ENCODE measurements at places on chromosomes 1 and 21. TPM values are rescaled to one million over a fixed set of nuclear protein-coding genes. Genes with fewer than 3 reads are reported as not detected.

Gene TDRD10
- not detected for polyA plus RNA-seq

- no peaks in the 10 kb centered on the region for H3K27me3 ChIP-seq
- DNase-seq = no peak
- H3K36me3 ChIP-seq = peaks cover 89% of the 10 kb centered on the region
- H3K4me1 ChIP-seq = peaks cover 2% of the 10 kb centered on the region
Observed at GRCh38 chr1:207328908-207329440, 7.5 kb downstream of the CD55 start.

DNA sequence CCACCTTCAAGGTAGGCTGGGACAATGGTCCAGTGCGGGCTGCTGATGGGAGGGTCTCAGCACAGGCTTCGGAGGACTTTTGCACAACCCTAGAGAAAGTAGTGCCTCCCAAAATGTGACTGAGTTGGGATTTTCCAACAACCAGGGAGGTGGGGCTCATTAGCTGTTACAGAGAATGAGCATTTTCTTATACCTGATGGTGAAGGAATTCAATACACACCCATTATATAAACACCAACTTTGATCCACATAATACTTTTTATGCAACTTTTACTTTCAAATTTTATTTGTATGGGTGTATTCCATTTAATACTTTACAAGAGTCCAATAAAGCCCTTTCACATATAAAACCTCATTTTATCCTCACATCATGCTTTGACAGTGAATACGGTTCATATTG lies 31.3 kb upstream of the RNF186 start:
- no peaks in the 10 kb centered on the region for H3K4me1 ChIP-seq
- H3K4me3 ChIP-seq = no peak overlapping the region
- no peaks in the 10 kb centered on the region for H3K36me3 ChIP-seq
- H3K27me3 ChIP-seq = peaks cover 5% of the 10 kb centered on the region
- no peak for DNase-seq

Gene LRRC39
- polyA plus RNA-seq = not detected

Gene RNU1-4
- 23.7 TPM for polyA plus RNA-seq

DNA sequence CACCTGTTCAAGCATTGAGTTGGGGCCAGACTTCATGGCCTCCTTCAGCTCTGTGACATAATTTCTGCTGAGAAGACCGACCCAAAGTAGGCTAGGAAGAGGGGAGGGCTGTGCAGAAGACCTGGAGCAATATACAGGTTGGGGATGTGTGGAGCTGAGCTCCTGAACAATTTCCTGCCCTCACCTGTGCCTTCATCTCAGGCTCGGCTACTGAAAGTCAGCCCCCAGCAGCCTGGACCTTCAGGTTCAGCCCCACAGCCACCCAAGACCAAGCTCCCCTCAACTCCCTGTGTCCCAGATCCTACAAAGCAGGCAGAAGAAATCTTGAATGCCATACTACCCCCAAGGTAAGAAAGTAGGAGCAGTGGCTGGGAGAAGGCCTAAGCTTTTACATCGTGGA lies 662 bp downstream of the DNALI1 start:
- H3K4me3 ChIP-seq = no peak overlapping the region
- DNase-seq = no peak
- peaks cover 13% of the 10 kb centered on the region for H3K4me1 ChIP-seq
- no peaks in the 10 kb centered on the region for H3K27me3 ChIP-seq
- no peaks in the 10 kb centered on the region for H3K36me3 ChIP-seq

- no peak overlapping the region for H3K27ac ChIP-seq
- peaks cover 8% of the 10 kb centered on the region for H3K4me1 ChIP-seq
- H3K4me3 ChIP-seq = peak overlapping the region; percentile 26
- DNase-seq = peak; percentile 81
- H3K27me3 ChIP-seq = no peaks in the 10 kb centered on the region
- no peaks in the 10 kb centered on the region for H3K36me3 ChIP-seq
Observed at GRCh38 chr21:42337830-42338728, 12.7 kb downstream of the TFF2 start.

DNA sequence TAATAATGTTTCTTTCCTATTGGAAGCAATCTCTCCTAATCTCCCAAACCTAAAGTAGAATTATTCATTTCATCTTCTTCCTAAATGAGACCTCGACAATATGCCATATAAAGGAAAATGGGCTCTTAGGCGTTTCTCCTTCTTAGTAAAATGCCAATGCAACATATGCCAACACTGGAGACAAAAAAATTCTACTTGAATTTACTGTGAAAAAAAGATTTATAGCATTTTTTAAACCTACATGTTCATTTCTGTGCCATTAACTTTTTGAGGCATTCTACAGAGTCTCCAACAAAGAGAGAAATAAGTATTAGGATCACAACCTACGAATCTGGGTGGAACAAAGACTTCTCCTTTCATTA lies 1.3 kb downstream of the WDR47 start:
- H3K27me3 ChIP-seq = no peaks in the 10 kb centered on the region
- no peak for DNase-seq
- peaks cover 14% of the 10 kb centered on the region for H3K4me1 ChIP-seq
- peak overlapping the region; percentile 63 for H3K4me3 ChIP-seq

- DNase-seq = no peak
- H3K4me3 ChIP-seq = peak overlapping the region; percentile 71
- peaks cover 23% of the 10 kb centered on the region for H3K4me1 ChIP-seq
- no peak overlapping the region for H3K27ac ChIP-seq
- H3K36me3 ChIP-seq = peaks cover 8% of the 10 kb centered on the region
- H3K27me3 ChIP-seq = no peaks in the 10 kb centered on the region
Observed at GRCh38 chr1:92877792-92878191, 46.0 kb downstream of the RPL5 start.

- H3K4me3 ChIP-seq = no peak overlapping the region
- H3K36me3 ChIP-seq = peaks cover 3% of the 10 kb centered on the region
- no peak for DNase-seq
- no peaks in the 10 kb centered on the region for H3K27me3 ChIP-seq
- no peak overlapping the region for H3K27ac ChIP-seq
Observed at GRCh38 chr1:246677842-246678241, 46.4 kb upstream of the SCCPDH start.

GRCh38 chr1:234841710-234842231 lies 231.8 kb upstream of the IRF2BP2 start:
- DNase-seq = no peak
- no peaks in the 10 kb centered on the region for H3K36me3 ChIP-seq
- H3K27me3 ChIP-seq = no peaks in the 10 kb centered on the region
- no peak overlapping the region for H3K27ac ChIP-seq

DNA sequence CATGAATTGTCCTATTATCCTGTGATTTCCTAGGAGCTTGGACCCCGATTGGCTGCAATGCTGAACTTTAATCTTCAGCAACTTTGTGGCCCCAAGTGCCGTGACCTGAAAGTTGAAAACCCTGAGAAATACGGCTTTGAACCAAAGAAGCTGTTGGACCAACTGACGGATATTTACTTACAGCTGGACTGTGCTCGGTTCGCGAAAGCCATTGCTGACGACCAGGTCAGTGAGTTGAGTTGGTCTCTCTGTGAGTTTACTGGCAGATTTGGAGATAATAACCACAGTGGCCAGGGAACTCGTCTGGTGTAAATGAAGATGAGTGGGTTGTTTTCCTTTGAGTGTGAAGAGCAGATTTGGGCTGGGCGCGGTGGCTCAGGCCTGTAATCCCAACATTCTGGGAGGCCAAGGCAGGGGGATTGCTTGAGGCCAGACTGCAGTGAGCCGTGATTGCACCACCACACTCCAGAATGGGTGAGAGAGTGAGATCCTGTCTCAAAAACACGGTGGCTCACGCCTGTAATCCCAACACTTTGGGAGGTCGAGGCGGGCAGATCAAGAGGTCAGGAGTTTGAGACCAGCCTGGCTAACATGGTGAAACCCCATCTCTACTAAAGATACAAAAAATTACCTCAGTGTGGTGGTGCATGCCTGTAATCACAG lies 39.1 kb upstream of the KIF1B start:
- H3K36me3 ChIP-seq = peaks cover 47% of the 10 kb centered on the region
- H3K4me1 ChIP-seq = peaks cover 15% of the 10 kb centered on the region
- no peak overlapping the region for H3K4me3 ChIP-seq
- H3K27ac ChIP-seq = no peak overlapping the region
- no peaks in the 10 kb centered on the region for H3K27me3 ChIP-seq

DNA sequence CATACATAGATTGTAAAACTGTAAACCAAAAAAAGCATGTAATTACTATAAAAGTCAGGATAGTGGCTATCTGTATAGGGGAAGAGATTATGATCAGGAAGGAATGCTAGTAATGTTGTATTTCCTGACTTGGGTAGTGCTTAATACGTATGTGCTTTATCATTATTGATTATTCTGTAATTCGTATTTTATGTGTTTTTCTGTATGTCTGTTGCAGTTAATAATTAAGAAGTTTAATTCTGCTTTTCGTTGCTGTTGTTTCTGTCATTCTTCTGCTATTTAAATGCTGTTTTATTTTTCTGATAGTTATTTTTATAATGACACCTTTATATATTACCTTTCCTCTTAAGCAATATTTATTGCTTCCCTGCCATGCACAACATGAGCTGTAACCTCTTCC lies 29.3 kb upstream of the TRIM33 start:
- DNase-seq = no peak
- H3K36me3 ChIP-seq = no peaks in the 10 kb centered on the region
- H3K27me3 ChIP-seq = no peaks in the 10 kb centered on the region
- no peak overlapping the region for H3K4me3 ChIP-seq
- H3K4me1 ChIP-seq = no peaks in the 10 kb centered on the region

Gene RPTN
- polyA plus RNA-seq = not detected

DNA sequence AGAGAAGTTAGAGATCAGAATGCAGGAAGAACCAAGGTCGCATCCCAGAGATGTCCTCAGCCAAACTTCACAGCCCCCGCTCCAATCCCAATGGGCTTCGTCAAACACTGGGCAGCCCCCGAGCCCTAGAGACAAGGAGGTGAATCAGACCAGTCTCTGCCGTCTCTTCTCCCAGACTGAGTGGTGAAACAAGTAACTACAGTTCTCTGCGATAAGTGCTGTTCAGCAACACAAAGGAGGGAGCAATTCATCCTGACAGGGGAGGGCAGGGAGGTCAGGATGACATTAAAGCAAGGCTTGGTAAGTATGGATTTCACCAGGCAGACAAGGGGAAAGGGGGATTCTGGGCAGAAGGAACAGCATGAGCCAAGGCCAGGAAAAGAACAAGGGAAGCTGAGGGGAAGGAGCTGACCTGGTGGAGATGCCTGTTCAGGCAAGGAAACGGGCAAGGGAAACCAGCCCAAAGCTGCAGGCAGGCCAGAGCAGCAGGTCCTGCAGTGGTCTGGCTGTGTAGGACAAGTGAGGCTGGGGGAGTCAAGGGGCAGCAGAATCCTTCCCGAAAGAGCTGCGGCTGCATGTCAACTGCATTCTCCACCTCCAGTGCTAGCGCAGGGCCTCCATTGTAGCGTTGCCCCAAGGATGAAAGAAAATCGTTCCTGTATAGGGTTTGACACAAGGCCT lies 13.6 kb upstream of the ERI3 start:
- no peaks in the 10 kb centered on the region for H3K27me3 ChIP-seq
- no peak overlapping the region for H3K4me3 ChIP-seq
- no peaks in the 10 kb centered on the region for H3K36me3 ChIP-seq
- H3K27ac ChIP-seq = no peak overlapping the region
- DNase-seq = no peak

Gene DCDC2B
- not detected for polyA plus RNA-seq

Gene TP73
- not detected for polyA plus RNA-seq

GRCh38 chr1:226027538-226028217 lies 28.5 kb upstream of the SDE2 start:
- no peaks in the 10 kb centered on the region for H3K4me1 ChIP-seq
- no peak overlapping the region for H3K27ac ChIP-seq
- no peak for DNase-seq
- H3K36me3 ChIP-seq = no peaks in the 10 kb centered on the region
- H3K27me3 ChIP-seq = no peaks in the 10 kb centered on the region

DNA sequence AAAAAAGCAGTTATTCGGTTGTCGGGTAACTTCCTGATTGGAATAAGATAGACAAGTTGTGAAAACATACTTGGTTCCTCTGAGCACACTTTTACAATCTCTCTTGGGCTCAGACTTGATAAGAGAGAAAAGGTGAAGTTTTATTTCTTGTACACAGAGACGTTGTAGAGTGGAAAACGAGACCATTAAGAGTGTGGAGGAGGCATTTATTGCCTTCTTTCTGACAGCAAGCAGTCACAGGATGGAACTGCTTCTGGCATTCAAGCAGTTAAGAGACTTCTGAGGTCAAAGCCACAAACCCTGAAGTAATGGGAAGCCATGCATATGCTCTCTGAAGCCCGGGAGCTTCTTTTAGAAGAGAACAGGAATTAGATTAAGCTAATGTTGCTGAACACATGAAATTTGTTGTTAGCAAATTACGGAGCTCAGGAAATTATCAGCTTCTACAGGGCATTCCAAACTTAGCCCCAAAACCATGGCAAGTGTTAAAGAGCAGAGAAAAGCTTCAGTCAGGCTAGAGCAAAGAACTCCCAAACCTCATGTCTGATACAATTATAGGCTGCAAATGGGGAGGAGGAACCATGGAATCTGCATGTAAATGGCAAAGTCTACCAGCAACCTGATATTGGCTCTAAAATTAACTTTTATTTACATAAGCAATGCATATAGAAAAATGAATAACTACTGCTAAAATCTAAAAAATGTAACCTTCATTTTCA lies 26.0 kb downstream of the S1PR1 start:
- DNase-seq = peak; percentile 58
- H3K36me3 ChIP-seq = no peaks in the 10 kb centered on the region

Gene PTPRC
- polyA plus RNA-seq = 1,070 TPM

DNA sequence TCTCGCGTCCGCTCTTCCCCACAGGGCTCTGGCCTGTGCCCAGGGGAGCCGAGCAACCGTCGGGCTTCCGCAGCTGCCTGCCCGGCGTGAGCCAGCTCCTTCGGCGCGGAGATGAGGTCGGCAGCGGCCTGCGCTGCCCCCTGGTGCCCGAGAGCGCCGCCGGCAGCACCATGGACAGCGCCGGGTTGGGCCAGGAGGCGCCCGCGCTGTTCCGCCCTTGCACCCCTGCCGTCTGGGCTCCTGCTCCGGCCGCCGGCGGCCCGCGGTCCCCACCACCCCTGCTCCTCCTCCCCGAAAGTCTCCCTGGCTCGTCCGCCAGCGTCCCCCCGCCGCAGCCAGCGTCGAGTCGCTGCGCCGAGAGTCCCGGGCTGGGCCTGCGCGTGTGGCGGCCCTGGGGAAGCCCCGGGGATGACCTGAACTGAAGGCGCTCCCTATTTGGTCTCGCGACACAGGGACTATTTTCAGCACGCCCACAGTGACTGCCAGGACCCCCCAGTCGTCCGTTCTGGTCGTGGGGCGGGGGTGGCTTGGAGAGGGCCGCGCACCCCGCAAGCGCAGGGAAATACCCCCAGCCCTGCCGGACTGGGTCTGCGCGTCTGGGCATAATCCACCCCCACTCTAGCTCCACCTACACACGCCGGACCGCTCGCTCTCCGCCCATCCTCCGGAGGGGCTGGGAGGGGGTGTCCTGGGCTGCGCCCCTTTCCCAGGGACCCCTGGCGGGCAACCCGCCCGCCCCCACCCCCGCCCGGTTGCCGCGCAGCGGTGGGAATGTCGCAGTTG lies 1.3 kb downstream of the HES3 start:
- no peak overlapping the region for H3K27ac ChIP-seq
- H3K4me3 ChIP-seq = no peak overlapping the region
- H3K36me3 ChIP-seq = no peaks in the 10 kb centered on the region
- peaks cover 25% of the 10 kb centered on the region for H3K4me1 ChIP-seq
- DNase-seq = peak; percentile 76
- peaks cover 21% of the 10 kb centered on the region for H3K27me3 ChIP-seq

All from CD4-positive, CD25-positive, alpha-beta regulatory T cell (primary cell).